ENCODE measurements at places on chromosomes 7 and 10.

GRCh38 chr10:3948843-3949242 lies 163.8 kb upstream of the KLF6 start:
- peak; percentile 96 for DNase-seq

DNA sequence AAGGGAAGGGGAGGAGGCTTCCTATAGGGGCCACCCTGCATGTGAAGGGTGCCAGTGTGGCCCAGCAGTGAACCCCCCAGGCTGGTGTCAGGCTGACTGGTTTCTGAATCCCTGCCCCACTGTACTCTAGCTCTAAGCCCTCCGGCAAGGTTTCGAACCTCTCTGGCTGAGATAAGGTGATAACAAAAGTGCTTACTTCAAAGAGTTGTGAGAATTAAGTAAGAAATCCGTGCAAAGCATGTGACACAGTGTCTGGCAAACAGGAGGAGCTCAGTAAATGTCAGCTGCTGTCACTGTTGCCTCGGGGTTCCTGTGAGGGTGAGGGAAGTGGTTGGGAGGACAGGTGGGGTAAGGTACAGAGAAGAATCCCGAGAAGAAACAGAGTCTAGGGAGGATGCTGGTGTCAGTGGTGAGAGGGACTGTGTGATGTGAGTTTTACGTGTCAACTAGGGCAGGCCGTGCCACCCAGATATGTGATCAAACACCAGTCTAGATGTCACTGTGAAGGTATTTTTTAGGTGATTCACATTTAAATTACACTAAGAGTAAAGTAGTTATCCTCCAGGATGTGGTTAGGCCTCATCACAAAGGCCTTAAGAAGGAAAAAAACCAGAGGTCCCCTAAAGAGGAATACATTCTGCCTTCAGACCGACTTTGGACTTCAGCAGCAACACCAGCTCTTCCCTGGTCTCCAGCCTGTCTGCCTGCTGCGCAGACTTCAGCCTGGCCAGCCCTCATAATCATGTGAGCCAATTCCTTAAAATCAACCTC lies 64.4 kb downstream of the BPGM start:
- no peak for DNase-seq

DNA sequence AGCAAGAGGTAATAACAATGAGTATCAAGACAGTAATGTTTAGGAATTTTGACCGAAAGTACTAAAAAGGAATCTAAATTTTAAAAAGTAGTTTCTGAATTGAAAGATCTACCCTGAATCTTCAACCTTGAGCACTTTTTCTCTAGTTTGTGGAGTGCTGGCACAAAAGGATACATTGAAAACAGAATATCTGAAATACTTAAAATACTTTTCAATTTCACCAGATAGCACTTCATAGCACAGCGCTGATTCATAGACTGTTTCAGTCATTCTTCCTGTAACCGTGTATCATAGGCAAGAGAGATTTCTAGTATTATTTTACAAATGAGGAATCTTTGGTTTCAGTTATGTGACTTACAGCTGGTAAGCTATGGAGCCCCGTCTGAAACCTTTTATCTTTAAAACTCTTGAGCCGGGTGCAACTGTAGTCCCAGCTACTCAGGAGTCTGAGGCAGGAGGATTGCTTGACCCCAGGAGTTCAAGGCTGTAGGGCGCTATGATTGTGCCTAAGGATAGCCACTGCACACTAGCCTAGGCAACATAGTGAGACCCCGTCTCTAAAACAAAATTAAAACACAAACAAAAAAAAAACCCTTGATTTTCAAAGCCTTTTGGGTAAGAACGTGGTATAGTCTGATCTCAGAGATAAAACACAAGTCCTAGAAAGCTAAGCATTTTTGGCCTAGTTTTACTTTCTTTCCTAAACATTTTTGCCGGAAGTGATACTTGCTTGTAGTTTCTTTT lies 35.1 kb downstream of the FHIP2A start:
- peak; percentile 66 for DNase-seq

DNA sequence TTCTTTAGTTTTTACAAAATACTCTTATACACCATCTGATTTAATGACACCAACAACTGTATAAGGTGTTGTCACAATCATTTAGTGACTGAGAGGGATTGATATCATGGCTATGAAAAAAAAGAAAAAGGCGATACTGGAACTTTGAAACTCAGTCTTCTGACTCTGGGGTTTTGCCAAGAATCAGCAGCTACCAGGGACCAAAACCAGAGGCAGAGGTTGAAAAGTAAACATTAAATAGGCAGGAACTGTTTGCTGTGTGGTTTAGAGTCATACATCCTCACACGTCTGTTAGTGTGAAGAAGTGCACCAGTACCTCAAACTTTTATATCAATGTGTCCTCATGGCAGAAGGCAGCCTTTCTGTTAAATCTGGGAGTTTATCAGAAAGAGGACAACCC lies 19.9 kb upstream of the GGCT start:
- no peak for DNase-seq

GRCh38 chr7:127114742-127115265 lies 137.9 kb downstream of the GRM8 start:
- DNase-seq = no peak

DNA sequence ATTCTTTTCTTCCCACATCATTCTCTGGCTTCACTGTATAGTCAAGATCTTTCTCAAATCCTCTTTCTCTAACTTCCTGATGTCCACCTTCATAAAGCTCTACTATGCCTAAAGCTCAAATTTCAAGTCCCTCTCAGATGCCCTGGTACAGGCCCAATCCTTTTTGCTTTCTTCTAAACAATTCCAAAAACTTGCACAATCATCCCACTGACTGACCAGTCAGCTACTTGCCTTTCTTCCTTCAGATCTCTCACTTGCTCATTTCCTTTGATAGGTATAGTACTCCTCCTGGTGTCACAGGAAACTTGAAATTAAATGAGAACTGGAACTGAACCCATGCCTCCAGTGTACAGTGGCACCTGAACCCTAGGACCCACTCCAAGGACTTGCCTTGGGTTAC lies 18.2 kb downstream of the SEC31B start:
- DNase-seq = no peak

- peak; percentile 74 for DNase-seq
These were observed 81.6 kb upstream of the INSYN2A start for GRCh38 chr10:127278001-127278400.

DNA sequence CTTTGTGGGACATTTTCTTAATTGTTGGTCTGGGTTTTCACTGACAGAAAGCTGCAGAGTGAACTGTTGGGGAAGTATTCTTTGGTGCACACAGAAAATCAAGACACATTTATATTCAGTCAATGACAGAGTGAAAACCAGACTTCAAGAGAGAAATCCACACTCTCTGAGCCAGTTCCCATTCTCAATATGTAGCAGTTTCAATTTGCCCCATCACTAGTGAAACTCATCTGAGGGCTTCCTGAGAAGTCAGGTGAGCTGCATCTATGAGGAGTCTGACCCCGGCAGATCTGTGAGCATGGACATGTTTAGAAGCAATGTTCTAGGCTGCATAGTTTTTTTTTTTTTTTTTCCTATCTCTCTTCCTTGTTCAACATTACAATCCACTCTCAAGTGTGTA lies 163.7 kb upstream of the AHR start:
- DNase-seq = no peak

- no peak for DNase-seq
These were observed 31.3 kb downstream of the PRKAG2 start for GRCh38 chr7:151845412-151846205.

DNA sequence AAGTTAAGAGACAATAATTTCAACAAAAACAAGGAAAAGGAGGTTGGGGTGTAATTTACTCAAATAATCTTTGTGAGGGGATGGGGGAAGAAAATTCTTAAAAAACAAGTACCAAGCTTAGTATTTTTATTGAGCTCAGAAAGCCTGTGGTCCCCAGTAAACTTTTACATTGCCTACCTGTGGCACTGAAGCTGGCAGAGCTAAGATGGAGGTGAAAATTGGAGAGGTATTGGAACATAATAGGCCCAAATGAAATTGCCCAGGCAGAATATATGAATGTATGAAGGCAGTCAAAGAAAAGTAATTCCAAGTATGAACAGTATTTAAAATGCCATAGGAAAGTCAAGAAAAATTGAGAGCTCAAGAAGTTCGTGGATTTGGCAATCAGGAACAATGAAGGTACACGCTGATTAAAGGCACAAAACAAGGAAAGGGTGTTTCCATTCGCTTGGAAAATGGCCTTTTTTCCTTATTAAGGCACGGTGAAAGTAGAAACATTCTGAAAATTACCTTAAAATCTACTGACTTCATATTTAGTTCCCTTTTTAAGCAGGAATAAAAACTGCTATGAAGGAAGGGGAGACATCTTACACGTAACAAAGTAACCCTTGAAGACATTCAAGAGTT lies 3.4 kb upstream of the KMT2E start:
- no peak for DNase-seq

GRCh38 chr7:101990811-101991418 lies 173.5 kb downstream of the CUX1 start:
- no peak for DNase-seq

GRCh38 chr7:134457210-134457609 lies 1.7 kb downstream of the AKR1B1 start:
- no peak for DNase-seq

Data from dermis microvascular lymphatic vessel endothelial cell (primary cell).